ENCODE measurements at places on chromosomes 3 and 15.

DNA sequence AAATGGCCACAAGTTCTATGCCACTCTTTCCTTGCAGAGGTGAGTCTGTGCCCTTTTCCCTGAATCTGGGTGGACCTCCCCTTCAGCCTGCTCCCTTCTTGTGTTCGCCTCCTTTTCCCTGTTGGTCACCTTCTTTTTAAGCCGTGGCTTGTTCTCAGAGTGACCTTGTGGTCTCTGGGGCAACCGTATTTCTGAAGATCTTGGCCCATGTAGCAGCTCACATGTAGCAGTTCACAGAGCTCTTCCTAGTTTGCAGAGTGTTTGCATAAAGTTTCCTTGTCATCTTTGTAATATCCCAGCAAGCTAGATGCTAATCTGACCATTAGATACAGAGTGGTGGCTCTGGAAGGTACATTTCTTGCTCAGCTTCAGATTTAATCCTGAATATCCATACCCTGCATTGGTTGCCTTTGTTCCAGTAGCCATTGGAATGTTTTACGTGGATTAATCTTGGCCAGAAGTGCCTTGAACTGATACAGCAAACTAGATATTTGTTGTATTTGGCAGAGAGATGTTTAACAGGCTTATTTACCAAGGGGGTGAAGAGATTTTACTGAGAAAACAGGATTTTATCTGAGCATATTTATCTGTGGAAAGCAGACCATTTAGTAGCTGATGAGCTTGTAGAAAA lies 40.7 kb upstream of the BSN start:
- no peak for DNase-seq

GRCh38 chr3:171977860-171978259 lies 61.5 kb upstream of the FNDC3B start:
- DNase-seq = no peak

DNA sequence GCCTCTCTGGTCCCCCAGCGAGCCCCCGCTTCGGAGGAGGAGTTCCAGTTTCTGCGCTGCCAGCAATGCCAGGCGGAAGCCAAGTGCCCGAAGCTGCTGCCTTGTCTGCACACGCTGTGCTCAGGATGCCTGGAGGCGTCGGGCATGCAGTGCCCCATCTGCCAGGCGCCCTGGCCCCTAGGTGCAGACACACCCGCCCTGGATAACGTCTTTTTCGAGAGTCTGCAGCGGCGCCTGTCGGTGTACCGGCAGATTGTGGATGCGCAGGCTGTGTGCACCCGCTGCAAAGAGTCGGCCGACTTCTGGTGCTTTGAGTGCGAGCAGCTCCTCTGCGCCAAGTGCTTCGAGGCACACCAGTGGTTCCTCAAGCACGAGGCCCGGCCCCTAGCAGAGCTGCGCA lies 3.5 kb downstream of the PML start:
- DNase-seq = no peak

DNA sequence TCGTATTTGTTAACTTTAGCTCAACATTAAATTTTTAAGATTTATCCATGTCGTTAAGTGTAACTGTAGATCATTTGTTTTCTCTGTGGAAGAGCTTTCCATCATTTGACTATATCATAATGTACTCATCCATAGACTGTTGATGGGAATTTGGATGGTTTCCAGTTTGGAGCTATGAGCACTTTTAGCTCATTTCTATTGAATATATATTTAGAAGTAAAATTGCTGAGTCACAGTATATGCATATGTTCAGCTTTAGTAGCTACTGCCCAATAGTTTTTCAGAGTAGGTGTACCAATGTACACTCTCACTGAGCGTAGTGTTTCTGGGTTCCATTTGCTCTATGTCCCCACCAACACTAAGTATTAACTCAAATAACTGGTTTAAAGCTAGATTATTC lies 263.0 kb downstream of the ULK4 start:
- DNase-seq = no peak

DNA sequence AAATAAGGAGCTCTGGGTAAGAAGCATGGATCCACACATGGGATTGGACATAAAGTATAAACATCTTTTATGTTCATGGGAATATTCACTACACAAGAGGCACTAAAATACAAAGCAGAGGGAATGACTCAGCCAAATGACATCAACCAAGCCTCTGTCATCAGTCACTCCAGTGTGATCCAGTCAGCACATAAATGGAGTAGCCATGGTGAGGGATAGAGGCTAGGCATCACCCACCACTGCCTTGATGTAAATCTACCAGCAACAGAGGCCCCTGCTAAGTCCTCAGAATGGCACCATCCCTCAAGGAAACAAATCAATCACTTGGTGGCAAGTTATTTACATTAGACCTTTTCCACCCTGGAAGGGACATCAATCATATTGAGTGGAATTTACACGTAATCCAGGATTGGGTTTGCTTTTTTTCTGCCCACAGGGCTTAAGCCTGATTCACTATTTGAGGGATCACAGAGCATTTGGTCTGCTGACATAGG lies 27.2 kb downstream of the VEPH1 start:
- DNase-seq = no peak

DNA sequence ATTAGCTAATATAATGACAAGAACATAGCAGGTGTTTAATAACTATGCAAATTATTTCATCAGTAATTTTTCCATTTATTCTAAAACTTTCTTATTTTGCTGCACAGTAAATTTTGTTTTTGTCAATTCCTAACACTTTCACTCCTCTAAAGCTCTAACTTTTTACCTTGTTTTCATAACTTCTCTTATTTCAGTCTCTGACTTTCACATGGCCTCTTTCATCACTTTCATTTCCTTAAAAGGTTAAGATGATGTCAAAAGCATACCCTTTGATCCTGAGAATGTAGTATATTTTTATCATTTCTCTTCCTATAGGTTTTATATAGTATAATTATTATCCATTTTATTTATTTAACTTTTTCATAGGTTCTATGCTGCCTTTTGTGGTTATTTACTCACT lies 1325.8 kb upstream of the ALCAM start:
- no peak for DNase-seq

GRCh38 chr15:99071091-99071680 lies 33.7 kb upstream of the SYNM start:
- no peak for DNase-seq

DNA sequence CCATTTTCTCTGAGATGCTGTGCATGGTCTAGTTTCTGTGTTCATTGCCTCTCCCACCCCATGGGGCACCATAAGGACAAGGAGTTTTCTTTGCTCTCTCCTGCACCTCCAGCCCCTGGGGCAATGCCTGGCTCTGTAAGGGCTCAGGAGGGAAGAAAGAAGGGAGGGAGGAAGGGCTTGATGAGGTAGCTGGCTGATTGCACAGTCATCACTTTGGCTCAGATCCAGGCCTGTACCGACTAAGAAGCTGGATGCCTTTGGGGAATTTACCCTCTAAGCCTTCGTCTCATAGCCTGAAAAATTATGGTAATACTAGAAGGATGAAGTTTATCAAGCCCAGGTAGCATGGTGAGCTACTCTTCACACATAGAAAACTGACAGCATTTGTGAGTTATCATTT lies 382.9 kb downstream of the GABRG3 start:
- DNase-seq = no peak

DNA sequence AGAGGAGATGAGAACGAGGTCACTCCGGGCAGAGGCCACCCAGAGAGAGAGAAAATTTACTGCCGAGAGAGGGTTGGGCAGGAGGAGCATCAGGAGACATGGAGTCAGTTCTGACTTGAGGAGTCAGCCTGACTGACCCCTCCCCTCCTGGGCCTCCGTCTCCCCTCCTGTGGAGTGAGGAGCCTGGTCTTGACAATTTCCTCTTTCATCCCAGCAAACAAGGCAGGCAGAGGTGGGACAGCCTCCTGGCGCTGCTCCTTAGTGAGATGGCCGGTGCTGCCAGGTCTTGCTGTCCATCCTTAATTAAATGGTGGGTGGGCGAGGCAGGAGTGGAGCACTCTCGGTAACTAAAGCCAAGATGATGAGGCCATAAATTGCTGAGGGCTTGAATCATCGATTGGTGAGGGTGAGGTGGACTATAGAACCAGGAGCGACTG lies 60.6 kb downstream of the CYP11A1 start:
- DNase-seq = no peak

GRCh38 chr3:184336547-184337398 lies 627 bp upstream of the FAM131A start:
- no peak for DNase-seq

DNA sequence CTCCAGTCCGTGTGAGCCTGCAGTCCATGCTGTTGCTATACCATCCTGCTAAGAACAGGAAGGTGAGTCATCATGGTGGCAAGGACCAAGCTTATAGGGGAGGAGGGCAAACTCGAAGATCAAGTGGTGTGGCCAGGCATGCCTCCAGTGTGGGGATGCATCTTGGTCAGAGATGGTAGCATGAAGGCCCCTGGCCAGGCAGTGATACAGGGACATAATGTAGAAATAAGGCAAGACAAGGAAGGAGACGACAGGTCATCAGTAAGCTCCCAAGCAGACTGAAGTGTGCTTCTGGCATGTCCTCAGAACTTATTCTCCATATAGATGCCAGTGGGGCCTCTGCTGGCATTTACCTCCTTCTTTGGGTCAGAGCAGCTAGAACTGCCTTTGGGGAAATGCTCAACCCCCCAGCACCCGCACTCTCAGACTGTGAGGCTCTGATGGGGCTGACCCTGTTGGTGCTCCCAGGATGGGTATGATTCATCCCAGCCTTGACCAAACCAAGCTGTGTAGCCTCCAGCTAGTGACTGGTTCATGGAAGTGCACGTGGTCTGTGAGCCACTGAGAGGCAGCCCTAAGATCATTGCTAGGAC lies 52.5 kb upstream of the ATP2B2 start:
- no peak for DNase-seq

- DNase-seq = no peak
These were observed 101.0 kb downstream of the ATG7 start for GRCh38 chr3:11373235-11373634.

DNA sequence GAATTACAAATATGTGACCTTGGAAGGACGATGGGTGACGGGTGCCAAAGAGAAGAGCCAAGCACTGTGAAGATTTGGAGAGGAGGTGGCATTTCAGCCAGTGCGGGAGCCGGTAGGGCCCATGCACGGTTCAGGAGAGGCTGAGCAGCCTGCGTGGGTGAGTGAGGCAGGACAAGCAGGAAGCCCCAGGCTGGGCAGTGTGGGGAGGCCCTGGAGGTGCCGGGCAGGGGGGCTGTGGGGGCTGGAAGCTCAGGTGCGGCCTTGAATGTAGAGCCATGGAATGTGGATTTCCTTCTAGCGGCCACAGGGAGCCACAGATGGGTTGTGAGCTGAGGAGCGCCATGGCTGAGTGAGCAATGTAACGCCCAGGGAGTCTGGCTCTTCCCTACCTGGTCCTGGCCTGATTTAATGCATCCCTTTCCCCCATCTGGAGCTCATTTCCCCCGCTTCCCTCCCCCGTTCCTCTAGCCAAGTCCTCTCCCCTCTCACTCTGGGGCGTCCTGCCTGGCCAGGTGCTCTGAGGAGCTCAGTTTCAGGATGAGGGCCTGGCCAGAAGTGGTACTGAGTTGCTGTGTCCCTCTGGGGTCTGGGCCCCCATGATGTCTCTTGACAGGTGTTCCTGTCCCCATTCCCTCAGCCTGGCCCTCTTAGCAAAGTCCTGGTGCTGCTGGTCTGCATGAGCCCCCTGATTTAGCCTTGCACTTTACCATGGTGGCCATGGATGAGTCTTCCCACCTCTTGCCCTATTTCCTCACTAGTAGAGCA lies 41.8 kb upstream of the IQSEC1 start:
- DNase-seq = no peak

All from naive B cell (primary cell).